Activated CD4-positive, alpha-beta T cell treated with anti-CD3 and anti-CD28 coated beads, Interleukin-2, amount 50 U/mL, for 24 hours (primary cell): ENCODE measurements at places on chromosomes 7 and 10.
A peak's percentile ranks its signal among the peaks of the same experiment; 100 is the strongest.

- DNase-seq = no peak
Observed at GRCh38 chr10:44258019-44258418, 126.9 kb downstream of the CXCL12 start.

DNA sequence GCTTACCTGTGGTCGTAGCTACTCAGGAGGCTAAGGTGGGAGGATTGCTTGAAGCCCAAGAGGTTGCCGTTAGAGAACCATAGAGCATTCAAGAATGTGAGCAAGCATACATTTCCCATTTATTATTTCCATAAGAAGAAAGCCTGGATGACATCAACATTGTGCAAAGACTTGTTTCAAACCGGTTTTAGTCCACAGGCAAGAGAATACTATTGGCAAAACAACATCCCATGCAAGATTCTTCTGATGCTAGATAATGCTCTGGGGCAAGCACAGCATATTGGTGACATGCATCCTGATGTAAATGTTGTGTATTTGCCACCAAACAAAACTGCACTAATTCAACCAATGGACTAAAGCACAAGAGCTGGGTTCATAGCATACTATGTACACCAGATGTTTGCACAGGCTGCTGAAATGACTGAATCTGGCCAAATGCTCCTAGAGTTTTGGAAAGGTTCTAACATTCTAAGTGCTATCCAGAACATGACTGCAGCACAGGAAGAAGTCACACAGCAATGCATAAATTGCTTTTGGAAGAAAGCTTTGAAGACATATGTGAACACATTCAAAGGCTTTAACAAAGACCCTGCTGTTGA lies 42.6 kb downstream of the OTUD1 start:
- DNase-seq = no peak

DNA sequence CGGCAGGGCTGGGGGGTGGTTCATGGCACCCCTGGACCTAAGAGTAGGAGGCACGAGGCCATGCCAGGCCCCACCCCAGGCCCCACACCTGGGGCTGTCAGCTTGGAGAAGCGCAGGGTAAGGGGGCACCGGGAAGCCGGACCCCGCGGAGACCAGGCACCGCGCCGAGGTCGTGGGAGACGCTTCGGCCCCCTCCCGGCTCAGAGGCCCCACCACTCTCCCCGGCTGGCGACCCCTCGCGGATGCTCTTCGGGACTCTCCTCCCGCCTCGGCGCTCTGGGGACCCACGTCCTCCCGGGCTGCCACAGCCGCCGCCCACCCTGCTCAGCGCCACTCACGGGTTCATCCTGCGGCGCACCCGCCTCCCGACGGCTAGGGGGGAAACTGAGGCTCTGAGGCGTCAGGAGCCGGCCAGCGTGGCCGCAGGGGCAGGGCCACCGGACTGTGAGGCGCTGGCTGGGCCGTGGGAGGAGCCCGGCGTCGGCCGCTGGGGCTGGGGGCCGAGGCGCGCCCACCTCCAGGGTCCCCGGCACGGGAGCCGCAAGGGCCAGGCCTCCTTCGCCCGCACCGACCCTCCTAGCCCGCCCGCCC lies 25.9 kb downstream of the PDGFA start:
- no peak for DNase-seq

DNA sequence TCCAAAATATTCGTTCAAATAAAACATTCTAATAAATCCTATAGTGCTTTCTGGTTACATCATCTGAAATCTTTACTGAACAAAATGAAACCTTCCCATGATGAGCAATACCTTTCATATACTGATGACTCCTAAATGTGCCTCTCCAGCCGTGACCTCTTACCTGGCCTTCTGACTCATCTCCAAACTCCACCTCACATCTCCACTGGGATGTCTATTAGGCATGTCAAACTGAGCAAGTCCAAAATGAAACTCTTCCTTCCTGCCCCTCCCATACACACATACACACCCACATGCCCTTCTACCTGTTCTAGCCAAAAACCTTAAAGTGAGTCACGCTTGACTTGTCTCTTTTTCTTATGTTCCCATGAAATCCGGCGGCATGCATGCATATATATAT lies 22.9 kb downstream of the GSAP start:
- no peak for DNase-seq

- DNase-seq = no peak
Observed at GRCh38 chr7:21256310-21256877, 171.5 kb upstream of the SP4 start.

- no peak for DNase-seq
Observed at GRCh38 chr10:18381679-18382078, 241.5 kb downstream of the CACNB2 start.

- no peak for DNase-seq
Observed at GRCh38 chr10:85617751-85618546, 748.6 kb downstream of the GRID1 start.

DNA sequence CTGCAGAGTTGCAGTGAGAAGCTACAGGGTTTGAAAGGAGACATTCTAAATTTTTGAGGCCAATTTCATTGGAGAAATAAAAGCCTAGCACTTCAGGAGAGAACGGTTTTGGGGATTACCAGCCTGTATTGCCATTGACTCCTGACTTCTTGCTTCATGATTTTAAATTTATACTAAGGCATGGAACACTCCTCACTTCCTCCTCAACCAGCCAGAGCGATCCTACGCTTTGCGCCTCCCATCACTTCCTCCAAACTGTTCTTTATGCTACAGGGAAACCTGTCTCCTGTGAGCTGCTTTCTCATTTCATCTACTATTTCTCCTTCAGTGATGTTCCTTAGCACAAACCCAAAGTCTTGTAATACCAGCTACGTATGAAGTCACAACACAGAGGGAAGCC lies 495.1 kb downstream of the SUGCT start:
- DNase-seq = no peak

- no peak for DNase-seq
Observed at GRCh38 chr10:43186150-43186549, 47.9 kb downstream of the CSGALNACT2 start.

DNA sequence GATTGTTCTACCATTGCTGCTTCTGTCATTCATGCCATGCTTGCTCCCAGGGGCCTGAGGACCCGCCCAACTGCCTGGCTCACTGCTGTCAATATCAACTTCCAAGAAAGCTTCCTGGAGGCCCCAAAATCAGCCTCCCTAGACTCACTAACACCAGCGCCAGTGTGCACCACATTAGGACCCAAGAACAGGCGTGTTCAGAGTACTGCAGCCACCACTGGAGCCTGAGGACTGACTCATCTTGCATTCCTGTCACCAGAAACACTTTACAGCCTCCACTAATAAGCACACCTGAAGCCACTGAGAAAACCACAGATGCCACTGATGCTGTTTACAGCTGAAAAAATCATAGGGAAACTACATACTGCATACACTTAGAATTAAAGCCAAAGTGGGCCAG lies 1284.3 kb downstream of the TYW1 start:
- no peak for DNase-seq

DNA sequence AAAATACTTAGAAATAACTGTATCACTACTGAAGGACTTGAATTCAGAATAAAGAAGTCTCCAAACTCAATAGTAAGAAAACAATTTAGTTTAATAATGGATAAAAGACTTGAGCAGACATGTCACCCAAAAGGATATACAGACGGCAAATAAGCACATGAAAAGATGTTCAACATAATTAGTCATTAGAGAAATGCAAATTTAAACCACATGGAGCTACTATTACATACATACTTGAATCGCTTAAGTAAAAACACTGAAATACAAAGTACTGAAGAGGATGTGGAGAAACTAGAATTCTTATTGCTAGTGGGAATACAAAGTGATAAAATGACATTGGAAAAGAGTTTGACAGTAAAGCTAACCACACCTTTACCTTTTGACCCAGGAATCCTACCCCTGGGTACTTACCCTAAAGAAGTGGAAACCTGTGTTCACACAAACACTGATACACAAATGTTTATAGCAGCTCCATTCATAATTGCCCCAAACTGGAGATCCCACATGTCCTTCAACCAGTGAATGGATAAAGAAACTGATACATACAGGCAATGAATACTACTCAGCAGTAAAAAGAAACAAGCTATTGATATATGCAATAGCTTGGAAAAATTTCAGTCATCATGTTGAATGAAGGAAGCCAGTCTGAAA lies 54.3 kb upstream of the NFKB2 start:
- DNase-seq = no peak

- no peak for DNase-seq
Observed at GRCh38 chr7:7148798-7149481, 33.4 kb upstream of the C1GALT1 start.

DNA sequence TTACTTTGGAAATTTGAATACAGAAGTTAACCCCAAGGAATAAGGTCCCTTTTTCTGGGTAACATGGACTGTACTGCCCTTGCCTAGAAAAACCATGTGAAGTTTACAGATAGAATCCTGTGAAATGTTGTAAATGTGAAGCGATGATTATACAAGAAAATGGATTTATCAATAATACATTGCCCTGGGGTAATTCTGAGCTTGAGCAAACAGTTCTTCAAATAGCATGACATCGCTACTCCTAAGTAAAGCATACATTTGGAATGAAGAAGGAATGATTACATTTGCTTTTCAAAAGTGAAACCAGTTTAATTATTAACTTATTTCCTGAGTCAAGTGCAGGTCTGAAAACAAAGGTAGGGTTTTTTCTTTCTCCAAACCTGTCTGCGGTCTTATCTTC lies 43.3 kb upstream of the FZD8 start:
- DNase-seq = no peak

DNA sequence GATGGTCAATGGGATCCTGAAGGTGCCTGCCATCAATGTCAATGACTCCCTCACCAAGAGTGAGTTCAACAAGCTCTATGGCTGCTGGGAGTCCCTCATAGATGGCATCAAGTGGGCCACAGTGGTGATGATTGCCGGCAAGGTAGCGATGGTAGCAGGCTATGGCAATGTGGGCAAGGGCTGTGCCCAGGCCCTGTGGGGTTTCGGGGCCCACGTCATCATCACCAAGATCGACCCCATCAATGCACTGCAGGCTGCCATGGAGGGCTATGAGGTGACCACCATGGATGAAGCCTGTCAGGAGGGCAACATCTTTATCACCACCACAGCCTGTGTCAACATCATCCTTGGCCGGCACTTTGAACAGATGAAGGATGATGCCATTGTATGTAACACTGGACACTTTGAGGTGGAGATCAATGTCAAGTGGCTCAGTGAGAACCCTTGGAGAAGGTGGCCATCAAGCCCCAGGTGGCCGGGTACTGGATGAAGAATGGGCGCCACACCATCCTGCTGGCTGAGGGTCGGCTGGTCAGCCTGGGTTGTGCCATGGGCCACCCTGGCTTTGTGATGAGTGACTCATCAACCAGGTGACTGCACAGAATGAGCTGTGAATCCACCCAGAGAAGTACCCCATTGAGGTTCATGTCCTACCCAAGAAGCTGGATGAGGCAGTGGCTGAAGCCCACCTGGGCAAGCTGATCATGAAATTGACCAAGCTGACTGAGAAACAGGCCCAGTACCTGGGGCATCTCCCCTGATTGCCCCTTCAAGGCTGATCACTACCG lies 63.0 kb upstream of the ANTXRL start:
- DNase-seq = no peak

DNA sequence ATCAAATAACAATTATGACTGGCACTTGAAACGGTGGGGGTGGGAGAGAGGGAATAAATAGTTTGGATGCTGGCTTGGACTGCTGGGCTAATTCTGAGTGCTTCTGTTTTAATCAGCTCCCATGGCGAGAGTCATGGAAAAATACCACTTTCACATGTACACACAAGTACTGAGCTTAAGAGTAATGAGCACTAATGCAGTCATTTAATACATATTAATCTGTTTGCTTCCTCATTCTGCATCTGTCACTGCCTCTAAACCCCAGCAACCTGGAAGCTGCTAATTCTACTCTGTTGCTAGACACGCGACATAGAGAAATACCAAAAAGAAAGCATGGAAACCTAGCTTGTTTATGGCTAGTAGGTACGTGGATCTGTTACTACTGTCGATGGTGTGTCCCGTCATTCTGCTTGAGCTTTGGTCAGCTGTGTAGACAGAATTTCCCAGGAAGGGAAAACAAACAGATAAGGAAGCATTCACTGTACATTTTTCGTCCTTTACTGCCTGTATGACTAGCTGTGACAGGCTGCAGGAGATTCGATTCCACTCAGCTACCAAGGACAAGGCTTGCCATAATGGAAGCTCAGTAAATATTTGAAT lies 238.8 kb downstream of the BAMBI start:
- no peak for DNase-seq

GRCh38 chr7:35645691-35646090 lies 49.2 kb downstream of the HERPUD2 start:
- DNase-seq = no peak

GRCh38 chr7:54788664-54789063 lies 29.7 kb upstream of the SEC61G start:
- DNase-seq = no peak

DNA sequence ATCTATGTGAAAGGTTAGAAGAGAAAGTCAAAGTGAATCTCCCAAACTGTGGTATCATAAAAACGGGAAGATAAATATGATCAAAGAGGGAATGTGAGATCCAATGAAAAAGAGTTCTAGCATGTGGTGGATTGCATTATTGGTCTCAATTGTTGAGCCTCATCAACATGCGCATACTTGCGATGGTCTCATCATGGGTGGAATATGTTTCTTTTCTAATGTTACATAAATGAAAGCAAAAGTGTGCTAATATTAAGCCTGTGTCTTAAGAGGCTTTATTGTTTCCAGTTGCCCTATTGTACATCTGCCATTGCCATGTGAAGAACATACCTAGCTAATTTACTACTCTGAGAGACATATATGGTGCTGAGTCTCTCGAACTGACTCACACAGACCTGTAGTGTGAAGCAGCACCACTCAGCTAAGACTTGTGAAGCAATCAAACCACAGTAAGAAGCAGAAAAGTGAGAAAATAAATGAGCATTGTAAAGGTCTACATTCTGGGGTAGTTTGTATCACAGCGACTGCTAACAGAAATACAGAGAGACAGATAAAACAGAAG lies 645.5 kb upstream of the PCDH15 start:
- DNase-seq = no peak

GRCh38 chr10:6543431-6544005 lies 36.6 kb downstream of the PRKCQ start:
- peak; percentile 23 for DNase-seq

GRCh38 chr7:29956487-29956836 lies 33.1 kb downstream of the SCRN1 start:
- no peak for DNase-seq

DNA sequence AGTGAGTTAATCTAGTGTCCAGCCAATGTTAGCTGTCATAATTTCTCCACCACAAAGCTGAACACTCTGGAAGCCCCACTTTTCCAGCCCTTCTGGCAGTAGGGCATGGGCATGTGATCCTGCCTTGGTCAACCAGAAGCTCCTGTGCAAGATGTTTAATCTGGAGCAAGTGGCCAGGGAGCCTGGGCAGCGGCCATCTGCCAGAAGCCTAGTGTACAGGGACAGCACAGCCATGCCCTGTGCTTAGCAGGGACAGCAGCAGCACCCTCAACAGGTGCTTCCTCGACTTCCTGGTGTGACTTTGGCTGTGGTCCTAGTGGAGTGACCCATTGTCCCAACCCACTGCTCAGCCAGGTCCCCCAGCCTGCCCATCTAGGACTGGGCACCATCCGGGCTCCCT lies 10.3 kb downstream of the RBP3 start:
- no peak for DNase-seq

- DNase-seq = no peak
Observed at GRCh38 chr10:113309791-113310190, 243.1 kb upstream of the HABP2 start.

GRCh38 chr7:47092336-47092735 lies 489.6 kb downstream of the TNS3 start:
- DNase-seq = no peak
